ENCODE measurements at places on chromosomes 3 and 15. TPM values are rescaled to one million over a fixed set of nuclear protein-coding genes. Genes with fewer than 3 reads are reported as not detected.
A peak's percentile ranks its signal among the peaks of the same experiment; 100 is the strongest.

GPR176 gene
- 1.2 TPM for total RNA-seq

DNA sequence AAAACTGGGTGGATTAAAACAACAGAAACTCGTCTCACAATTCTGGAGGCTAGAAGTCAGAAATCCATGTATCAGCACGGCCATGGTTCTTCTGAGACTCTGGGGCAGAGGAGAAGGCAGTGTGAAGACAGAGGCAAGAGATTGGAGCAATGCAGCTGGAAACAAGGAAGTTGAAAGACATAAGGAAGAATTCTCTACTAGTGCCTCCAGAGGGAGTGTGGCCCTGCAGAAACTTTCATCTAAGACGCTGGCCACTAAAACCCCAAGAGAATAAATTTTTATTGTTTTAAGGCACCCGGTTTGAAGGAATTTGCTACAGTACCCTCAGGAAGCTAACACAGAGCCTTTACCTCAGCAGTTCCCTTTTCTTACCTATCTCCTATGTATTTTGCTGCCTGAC is 1012.2 kb upstream of the CADM2 start:
- no peak for DNase-seq

CKMT1B gene
- 105 TPM for total RNA-seq

PSMD6 gene
- total RNA-seq, result 61.8 TPM

- DNase-seq, result no peak
Observed at GRCh38 chr3:13661121-13661520, 112.2 kb downstream of the FBLN2 start.

DNA sequence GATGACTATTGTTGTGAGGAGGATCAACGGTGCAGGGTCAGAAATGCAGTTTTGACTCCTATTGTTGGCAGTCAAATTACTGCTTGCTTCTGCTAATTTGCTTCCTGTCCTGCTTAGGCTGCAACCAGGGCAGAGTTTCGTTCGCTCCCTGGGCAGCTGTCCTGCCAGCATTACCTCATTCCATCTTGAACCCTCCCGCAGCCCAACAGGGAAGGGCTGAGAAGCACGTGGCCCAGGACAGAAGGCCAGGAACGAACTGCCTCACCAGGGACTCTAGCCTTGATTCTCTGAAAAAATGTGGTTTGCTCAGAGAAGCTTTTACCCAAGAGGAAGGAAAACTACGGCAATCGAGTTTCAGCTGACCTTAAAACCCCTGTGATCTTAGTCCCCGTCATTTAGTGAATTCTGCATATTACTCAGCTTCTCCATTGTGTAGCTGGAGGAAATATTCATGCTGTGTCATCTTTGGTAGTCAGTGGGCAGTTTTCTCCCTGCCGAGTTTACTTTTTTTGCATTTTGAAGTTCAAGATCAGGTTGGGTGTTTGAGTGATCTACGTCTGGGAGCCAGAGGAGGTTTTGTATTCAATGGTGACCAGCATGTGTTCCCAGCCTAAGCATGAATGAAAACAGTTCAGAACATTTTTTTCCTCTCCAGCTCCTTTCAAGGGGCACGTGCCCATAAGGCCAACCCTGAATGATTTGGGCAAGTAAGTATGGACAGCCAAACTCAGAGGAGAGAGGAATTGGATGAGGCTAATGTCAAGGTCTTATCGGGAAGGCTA is 23.0 kb downstream of the TLNRD1 start:
- peak; percentile 72 for DNase-seq

CYP1A2 gene
- total RNA-seq, result not detected

CPLX3 gene
- total RNA-seq, result 0.19 TPM

DNA sequence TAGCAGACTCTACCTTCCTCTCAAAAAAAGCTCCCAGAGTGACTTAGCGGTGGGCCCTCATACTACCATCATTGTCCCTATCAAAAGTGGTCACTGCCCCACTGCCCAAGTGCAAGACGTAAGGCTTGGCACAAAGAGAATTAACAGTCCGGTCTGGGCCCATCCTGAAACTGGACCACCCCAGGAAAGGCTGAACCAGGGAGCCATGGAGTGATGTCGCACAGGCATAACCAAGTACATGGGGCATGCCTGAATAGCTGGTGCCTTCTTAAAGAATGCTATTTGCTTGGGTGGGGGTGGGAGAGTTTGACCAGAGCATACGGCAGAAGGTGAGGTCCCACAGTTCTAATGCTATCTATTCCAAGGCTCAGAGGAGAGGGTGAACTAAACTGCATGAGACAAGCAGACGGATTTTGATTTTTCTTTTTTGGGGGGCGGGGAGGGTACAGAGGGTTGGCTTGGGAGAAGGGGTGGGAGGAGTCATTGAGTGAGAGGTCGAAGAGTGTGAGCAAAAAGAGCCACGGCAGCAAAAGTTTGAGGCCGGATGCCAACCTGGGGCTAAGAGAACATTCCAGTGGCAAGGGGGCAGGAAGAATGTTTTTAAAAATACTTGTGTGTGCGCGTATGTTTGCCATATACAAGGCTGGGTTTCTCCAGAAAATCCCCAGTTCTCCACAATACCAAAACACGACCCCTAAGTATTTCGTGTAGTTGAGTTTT is 50.2 kb downstream of the FAM174B start:
- DNase-seq, result no peak

DNA sequence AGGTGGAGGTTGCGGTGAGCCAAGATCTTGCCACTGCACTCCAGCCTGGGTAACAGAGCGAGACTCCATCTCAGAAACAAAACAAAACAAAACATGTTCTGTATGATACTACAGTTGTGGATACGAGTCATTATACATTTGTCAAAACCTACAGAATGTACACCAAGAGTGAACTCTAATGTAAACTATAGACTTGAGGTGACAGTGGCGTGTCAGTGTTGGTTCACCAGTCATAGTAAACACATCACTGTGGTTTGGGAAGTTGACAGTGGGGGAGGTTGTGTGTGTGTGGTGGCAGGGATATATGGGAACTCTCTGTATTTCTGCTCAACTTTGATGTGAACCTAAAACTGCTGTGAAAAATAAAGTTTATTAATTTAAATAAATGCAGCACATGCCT is 33.0 kb upstream of the GNB5 start:
- DNase-seq, result no peak

GRCh38 chr3:24220859-24221657 is 273.6 kb downstream of the THRB start:
- DNase-seq, result no peak

CKMT1A gene
- 225 TPM for total RNA-seq

DNA sequence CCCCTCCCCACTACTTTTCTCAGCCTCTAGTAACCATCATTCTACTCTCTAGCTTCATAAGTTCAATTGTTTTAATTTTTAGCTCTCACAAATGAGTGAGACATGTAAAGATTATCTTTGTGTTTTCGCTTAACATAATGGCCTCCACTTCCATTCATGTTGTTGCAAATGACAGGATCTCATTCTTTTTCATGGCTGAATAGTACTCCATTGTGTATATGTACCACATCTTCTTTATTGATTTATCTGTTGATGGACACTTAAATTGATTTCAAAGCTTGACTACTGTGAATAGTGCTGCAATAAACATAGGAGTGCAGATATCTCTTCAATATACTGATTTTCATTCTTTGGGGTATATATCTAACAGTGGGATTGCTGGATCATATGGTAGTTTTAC is 699.8 kb upstream of the NR2F2 start:
- DNase-seq, result no peak

- no peak for DNase-seq
Observed at GRCh38 chr3:190371152-190371551, 16.8 kb upstream of the CLDN16 start.

ZBTB47 gene
- 12.4 TPM for total RNA-seq

DNA sequence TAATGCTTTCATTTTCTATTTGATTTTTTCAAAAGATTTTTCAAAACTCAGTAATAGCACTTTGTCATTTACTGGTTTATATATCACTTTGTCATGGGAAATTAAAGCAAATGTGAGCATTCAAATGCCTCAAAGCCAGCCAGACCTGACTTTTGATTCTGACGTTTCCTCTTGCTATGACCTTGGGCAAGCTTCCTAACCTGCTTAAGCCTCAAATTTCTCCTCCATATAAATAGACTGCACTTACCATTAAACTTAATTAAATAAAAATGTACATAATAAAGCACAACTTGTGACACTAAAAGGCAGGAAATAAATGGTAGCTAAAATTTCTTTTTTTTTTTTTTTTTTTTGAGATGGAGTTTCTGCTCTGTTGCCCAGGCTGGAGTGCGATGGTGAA is 19.2 kb downstream of the MCF2L2 start:
- no peak for DNase-seq

TRH gene
- total RNA-seq, result not detected

DNA sequence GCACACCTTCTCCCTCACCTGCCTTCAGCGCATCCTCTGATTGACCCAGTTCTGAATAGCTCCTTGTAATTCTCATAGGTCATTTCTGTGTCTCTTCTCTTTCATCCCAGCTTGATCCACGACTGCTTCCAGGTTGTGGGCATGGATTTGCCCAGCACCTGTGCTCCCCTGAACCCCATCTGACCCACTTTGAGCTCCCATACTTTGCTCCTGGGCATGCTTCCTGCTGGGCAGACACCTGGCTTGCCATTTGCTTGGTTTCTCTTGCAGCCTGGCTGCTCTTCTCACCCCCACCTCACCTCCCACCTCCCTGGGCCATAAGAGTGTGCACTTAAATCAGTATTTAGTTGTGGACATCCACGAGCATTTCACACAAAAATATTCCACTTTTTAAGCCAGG is 635.5 kb downstream of the TBL1XR1 start:
- no peak for DNase-seq

CSTA gene
- total RNA-seq, result 0.96 TPM

GRCh38 chr3:52247409-52248164 is 2.0 kb downstream of the PPM1M start:
- no peak for DNase-seq

CP gene
- 11.6 TPM for total RNA-seq

DNA sequence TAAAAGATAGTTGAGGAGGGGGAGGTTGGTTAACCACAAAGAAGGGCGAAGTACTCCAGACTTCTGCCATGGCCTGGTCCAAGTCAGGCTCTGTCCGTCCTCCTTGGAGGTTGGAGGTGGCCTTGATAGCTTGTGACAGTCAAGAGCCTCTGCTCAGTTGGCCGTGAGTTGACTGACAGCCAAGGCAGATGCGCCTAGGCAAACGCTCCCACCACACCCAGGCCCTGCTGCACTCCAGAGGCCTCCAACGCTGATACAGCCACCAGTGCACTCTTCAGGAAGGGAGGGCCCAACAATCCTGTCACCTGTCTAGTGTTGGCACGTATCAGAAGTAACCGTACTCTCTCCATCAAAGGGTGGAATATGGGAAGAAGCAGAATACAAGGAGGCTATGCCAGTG is 9.3 kb downstream of the RBPMS2 start:
- no peak for DNase-seq

- DNase-seq, result peak; percentile 20
Observed at GRCh38 chr3:122577409-122578031, at the start of gene PARP15. PARP15 (plus strand) TSS chr3:122577650; CDS start chr3:122577668, 18 bp downstream.

DNA sequence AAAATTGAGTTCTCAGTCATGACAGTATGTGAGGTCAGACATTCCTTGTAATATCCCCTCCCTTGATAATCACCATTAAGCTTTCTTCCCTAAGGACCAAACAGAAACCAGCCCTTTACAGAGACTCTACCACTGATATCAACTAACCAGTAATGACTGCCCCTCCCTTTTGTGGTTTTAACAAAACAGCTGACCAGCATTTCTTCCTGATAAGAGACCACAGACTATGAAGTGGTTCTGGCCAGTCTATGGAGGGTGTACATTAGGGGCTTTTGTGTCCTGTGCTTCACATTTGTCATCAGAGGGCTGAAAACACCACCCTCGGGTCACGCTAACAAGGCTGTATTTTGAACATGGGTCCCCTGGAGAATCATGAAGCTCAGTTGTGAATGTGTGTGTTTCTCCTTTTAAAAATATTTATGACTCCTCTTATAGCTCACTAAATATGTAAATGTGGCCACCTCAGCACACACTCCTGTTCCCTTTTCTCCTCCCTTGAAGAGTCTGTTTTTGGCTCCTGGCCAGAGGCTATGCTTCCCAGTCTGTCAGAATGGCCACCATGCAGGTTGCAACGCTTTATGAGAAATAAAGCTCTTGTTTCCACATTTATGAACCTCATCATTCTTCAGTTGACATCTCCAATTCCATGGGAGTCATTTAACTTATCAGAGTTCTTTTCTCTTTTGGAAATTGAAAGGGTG is 239.3 kb downstream of the CPNE4 start:
- DNase-seq, result no peak

ATP8B4 gene
- 8.9 TPM for total RNA-seq

KLHL6 gene
- total RNA-seq, result 1.9 TPM

FOXB1 gene
- total RNA-seq, result not detected

GRCh38 chr3:63990733-63991132 is 32.6 kb downstream of the PSMD6 start:
- no peak for DNase-seq

- DNase-seq, result no peak
Observed at GRCh38 chr3:41302295-41302694, 103.0 kb downstream of the CTNNB1 start.

EPHB1 gene
- 0.31 TPM for total RNA-seq

GRCh38 chr3:171733561-171733960 is 76.7 kb downstream of the PLD1 start:
- DNase-seq, result no peak

DNA sequence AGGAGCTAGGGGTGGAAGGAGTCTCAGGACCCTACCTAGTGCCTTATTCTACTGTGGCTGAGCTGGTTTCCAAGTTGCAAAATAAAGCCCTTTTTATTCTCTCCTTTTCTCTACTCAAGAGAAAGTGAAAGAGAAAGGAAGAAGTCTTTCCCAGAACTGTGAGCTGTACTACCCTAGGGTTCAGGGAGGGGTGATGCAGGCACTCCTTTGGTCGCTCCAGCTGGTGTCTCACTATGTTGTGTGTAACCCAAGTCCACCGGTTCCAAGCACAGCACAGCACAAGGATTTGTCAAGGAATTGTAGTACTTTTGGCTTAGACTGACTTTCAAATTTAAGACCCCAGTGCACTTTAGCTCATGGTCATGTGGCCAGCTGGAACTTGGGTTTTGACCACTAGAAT is 1721.7 kb downstream of the OTOL1 start:
- no peak for DNase-seq

- DNase-seq, result no peak
Observed at GRCh38 chr15:66228807-66229735, 24.5 kb downstream of the MEGF11 start.

MYZAP gene
- total RNA-seq, result 18.8 TPM

TEX55 gene
- not detected for total RNA-seq

GRIP2 gene
- 1.6 TPM for total RNA-seq

GOLGA6L4 gene
- total RNA-seq, result 2.0 TPM

AADACL2 gene
- total RNA-seq, result not detected

DNA sequence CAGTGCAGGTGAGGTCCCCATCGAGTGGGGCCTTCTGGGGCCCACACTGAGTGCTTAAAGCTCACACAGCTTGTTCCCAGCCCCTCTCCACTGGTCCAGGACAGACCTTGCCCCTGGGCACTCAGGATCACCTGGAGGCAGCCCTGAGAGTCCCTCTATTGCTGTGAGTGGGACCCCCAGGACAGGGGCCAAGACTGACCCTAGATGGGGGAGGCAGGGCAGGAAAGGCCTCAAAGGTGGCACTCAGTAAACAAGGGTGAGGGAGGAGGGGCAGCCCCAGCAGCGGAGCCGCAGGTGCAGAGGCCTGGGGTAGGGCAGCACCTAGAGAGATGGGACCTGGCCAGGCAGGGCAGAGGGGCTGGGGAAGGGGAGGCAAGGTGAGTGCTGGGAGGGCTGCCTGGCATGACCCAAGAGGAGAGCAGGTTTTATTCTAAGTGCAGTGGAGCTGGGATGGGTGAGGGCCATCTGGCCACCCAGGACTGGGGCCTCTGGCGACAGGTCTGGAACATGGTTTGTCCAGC is 27.9 kb downstream of the CFAP100 start:
- DNase-seq, result no peak

All from mucosa of descending colon (tissue), 3 donors.